GM19239 (cell line): ENCODE measurements at places on chromosomes 6 and 20.

GRCh38 chr20:60281295-60281694 is 323.1 kb downstream of the CDH26 start:
- DNase-seq, result no peak

GRCh38 chr6:53801022-53801421 is 6.2 kb downstream of the LRRC1 start:
- DNase-seq, result no peak

DNA sequence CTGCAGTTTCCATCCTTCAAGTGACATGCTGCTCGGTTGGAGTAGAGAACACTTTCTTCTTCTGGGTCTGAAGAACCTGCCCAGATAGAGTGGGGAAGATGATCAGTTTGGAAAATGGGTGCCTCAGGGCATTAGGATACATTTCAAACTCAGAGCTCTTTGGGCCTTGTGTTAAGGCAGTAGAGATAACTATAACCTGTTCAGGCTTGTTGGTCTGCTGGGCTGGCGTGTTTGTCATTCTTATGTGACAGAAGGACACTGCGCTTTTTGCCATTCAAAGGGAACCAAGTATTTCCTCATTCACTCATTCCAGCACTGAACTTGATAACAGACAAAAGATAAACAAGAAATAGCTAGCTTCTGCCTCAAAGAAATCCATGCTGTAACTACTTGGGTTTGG is 3.8 kb downstream of the TOMM34 start:
- DNase-seq, result no peak

GRCh38 chr20:17753516-17753915 is 53.8 kb downstream of the BANF2 start:
- DNase-seq, result no peak

DNA sequence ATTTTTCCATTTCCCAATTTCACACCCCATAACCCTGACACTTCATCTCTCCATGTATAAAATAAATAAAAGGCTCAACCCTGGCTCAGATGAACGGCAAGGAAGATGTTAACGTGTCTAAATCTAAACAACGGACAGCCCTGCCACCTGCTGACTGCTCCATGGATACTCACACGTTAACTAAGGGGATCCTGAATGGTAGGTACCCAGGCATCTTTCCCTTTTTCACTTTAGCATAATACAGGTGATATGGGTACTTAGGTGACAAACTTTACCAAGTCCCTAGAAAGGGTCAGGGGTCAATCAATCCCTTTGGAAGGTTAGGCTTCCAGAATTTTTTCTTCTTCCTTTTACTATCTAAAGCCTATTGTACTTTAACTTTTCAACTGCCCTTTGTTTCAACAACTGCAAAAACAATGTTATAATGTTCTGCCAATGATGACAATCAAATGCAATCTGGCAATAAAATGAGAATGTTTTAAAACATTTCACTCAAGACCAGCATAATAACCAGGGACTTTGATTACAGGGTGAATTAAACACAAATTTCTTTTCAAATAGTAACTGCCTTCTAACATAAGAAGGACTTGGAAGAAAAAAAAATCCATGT is 52.4 kb upstream of the IPCEF1 start:
- DNase-seq, result no peak

DNA sequence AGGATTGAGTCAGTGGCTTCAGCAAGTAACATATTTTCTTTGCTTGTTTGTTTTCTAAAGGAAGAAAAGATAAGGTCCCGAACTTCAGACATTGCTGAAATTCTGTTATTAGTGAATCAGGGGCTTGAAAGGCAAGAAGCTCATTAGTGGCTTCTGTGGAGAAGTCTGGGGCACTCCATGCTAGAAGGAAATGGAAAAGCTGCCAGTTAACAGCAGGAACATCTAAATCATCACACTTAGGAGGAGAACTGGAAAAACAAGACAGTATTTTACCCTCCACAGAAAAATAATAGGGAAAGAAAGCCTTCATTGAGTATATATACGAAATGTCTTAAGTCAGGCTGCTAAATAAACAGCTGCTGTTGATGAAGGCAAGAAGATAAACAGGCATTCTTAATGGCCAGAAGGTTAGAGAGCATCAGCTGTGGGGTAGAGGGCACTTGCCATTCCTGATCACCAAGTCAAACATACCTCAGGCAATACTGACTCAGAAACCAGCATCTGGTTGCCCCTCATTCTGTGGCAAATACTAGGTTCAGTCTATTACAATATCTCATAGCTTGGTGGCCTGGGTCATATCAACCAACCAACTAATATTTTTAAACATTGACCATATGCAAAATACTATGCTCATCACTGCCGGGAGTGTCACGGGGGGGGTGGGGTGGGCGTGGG is 143.2 kb upstream of the TENT5A start:
- no peak for DNase-seq

DNA sequence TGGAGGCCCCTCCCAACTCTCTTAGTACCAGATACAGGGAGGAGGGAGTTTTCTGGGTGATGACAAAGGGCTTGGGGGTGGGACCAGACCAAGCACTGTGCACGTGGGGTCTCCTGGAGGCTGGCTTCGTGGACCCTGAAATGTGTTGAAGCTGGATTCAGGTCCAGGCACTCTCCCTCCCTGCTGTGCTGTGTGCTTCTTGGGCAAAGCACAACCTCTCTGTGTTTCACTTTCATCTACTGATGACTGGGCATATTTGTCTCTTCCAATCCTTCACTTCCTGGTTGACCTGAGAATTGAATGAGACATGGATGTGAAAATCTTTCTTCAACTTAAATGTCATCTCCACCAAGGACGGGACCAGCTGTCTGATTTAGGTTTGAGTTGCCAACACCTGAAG is 14.5 kb upstream of the MLN start:
- DNase-seq, result no peak
